NCI-H2107 (cell line): ENCODE measurements at places on chromosomes 7 and 10.

DNA sequence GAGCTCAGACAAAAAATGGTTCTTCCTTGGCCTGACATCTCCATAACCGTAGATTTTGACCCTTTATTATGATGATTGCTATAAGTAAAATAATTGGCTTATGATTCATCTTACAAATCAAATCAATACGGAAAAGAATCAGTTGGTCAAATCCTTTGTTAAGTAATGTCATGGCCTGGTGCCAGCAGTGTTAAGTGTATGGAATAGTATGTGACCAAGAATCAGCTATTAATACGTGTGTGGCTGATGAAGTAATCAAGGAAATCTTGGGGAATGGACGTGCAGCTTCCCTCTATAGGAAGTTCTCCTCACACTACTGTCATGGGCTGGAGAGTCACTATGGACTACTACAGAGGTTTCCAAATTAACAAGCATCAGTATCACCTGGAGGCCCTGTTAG, 230.6 kb downstream of the TWIST1 start:
- DNase-seq, result no peak

DNA sequence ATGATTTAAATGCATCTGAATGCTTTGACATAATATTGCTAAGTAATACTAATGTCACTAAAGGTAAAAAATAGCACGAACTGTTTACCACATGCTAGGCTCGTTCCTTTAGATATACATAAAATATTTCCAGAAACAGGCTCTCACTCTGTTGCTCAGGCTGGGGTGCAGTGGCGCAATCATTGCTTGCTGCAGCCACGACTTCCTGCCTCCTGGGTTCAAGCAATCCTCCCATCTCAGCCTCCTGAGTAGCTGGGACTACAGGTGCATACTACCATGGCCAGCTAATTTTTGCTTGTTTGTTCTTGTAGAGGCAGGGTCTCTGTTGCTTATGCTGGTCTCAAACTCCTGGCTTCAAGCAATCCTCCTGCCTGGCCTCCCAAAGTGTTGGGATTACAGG, 183.3 kb downstream of the SGMS1 start:
- no peak for DNase-seq

DNA sequence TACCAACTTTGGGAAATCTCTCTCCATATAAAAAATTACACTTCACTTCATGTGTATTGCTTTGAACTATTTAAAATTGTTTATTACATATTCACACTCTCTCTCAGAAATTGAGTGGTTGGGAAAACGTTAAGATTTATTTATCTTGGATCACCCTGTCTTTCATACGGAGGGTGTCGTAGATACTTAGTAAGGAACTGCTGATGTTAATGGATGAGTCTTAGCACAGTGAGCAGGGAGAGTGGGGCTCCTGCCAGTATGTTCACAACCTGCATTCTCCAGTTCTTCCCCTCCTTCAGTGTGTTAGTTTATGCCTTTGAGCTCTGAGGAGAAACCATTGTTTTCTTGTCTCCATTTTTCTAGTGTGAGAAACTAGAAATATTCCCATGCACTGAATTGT, 67.1 kb downstream of the CDK14 start:
- no peak for DNase-seq

DNA sequence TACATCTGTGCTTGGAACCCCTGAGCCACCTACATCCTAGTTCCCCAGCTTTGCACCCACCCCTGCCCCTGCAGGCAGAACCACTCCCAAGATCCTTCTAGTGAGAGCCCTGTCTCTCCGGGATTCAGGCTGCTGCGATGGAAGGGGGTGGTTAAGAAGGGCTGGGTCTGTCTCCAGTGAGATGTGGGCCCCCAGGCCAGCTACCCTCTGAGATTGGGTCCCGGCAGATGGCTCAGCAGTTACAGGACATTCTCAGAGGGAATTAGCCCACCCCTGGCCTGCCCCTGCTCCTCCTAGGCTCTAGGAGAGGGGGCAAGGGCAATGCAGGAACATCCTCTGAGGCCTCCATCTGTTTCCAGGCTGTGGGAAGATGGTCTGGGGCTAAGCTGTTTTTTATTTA, 27.7 kb downstream of the SLC29A3 start:
- DNase-seq, result no peak

GRCh38 chr10:3468919-3469638, 296.5 kb upstream of the PITRM1 start:
- no peak for DNase-seq

GRCh38 chr7:125845686-125846085, 916.1 kb upstream of the POT1 start:
- DNase-seq, result no peak

DNA sequence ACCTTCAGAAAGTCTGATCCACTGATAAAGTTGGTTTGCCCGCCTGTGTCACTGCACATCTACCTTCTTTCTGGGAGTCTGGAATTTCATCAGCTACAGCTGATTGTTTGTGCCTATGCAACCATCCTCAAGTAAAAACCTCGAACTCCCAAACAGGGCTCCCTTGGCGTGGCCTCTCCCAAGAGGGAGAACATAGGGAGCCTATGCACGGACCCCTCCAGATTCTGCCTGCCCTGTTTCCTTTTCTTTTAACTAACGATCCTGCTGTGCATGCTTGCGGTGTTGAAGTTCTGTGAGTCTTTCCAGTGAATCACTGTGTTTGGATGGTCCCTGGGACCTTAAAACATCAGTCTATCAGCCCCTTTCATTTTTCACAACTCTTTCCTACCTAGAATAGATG, 226.9 kb upstream of the SEMA3D start:
- DNase-seq, result no peak
